ENCODE measurements at places on chromosomes 1 and 21.

DNA sequence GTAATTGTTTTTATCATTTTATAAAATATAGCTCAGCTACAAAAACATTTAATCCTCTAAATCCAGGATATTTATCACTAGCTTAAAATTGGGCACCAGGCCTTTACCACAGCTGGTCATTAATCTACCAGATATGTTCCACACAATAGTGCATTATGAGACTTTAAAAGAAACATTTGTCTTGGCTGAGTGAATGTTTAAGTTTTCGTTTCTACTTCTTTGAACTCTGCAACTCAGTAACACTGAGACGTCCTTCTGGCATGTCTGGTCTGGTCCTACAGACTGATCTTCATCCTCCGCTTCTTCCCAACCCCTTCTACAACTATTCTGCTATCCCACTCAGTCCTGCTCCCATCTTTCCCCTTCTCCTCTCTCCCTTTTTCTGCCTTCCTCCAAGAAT lies 296.2 kb downstream of the NEGR1 start:
- DNase-seq: no peak

DNA sequence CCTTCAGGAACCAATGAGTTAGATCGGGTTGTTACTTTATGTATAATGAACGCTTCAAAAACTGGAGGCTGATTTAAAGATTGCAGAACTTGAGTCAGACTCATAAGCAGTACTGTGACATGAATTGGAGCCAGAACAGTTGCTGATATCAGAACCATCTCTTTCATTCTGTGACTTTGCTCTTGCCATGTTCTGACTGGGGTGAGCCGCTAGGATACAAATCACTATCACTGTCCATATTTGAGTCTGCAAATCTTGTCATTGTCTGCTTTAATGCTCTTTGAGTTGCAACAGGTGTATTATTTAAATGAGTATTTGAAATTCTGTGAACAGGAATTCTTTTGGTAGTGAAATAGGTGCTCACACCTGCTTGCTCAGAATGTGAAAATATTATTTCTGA lies 52.5 kb downstream of the LRIG2 start:
- DNase-seq: no peak

DNA sequence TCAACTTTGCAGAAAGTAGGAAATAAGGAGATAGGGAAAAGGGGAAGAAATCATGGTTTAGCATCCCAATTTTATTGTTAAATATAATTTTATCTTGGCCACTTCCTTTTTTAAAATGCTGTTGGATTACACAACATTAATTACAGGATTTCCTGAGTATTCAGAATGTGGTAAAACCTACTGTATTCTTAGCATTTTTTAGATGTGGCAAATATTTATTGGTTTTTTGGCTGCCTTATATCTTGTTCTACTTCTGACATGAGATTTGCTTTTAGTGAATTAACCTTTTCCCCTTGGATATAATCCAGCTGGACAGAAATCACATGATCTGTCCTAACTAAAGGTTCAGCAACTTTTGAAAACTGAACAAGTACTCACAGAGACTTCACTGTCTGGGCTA lies 104.9 kb downstream of the PTGS2 start:
- DNase-seq: no peak

DNA sequence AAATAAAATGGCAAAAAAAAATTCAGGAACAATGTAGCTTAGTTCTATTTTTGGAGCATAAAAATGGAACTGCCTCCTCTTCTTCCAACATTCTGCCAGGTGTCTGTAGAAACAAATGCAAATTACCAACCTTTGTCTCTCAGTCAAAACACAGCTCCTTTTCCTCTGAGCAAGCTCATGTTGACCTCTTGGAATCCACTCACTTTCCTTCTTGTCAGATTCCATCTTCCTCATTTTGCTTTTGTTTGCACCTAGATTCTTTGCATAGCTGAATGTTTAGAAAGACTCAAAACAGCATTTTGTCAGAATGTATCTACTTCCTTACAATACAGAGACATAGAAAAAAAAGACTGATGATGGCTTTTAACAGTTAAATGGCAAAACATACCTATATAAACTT lies 178.2 kb downstream of the ADGRL2 start:
- DNase-seq: no peak

- DNase-seq: no peak
Measured at GRCh38 chr1:20494609-20495311, 8.8 kb upstream of the CAMK2N1 start.

DNA sequence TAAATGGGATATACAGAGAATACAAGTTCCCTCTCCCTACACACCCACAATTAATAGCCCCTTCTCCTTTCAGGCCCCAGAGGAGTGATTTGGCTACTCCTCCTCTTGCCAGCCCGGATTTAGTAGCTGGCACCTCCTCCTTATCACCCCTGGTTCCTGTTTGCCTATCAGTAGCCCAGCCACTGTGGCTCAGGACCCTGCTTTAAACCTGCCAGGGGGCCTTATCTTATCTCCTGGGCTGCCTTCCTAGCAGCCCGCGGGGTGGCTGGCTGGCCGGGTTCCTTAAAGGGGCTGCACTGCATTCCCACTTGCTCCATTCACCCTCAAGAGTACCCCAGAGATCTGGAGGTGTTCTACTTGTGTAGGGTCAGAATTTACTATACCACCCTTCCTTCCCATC lies 70.4 kb downstream of the PLEKHA6 start:
- DNase-seq: no peak

All from effector CD8-positive, alpha-beta T cell (primary cell).